ENCODE measurements at places on chromosomes 12 and 14. TPM values are rescaled to one million over a fixed set of nuclear protein-coding genes. Genes with fewer than 3 reads are reported as not detected.

Gene EXOC3L4
- not detected for total RNA-seq

Gene CCDC196
- total RNA-seq, result not detected

Gene PTPRB
- not detected for total RNA-seq

Gene TESPA1
- total RNA-seq, result 80.5 TPM
